Retina (tissue), 1 donor: ENCODE measurements at places on chromosomes 5 and 9.

GRCh38 chr9:14752871-14753270 lies 30.3 kb upstream of the CER1 start:
- DNase-seq: no peak

DNA sequence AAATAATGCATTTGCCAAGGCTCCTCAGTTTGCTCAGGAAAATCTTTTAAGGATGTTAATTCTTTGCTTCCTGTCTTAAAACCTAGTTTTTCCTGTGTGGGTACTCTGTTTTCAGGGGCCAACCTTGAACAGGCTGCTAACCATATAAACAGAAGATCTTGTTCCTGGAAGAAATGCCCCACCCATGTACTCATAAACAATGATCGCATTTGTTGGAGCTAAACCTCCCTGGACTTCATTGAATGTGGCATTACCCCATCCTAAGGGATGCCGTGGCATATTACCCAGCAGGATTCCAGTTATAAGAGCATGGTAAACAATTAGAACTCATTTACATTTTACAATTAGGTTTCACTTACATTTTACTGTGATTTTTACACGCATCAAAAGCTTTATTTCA lies 436.0 kb downstream of the ZNF608 start:
- peak; percentile 17 for DNase-seq

- peak; percentile 39 for DNase-seq
Observed at GRCh38 chr5:32099486-32100035, 74.6 kb downstream of the GOLPH3 start.

- DNase-seq: peak; percentile 89
Observed at GRCh38 chr5:3103262-3103811, 351.9 kb upstream of the IRX2 start.

GRCh38 chr5:136699651-136700050 lies 334.3 kb upstream of the TRPC7 start:
- no peak for DNase-seq

- DNase-seq: peak; percentile 89
Observed at GRCh38 chr5:472656-473550, 29.9 kb downstream of the EXOC3 start.

- DNase-seq: no peak
Observed at GRCh38 chr9:80648336-80648735, 1041.0 kb downstream of the TLE1 start.

DNA sequence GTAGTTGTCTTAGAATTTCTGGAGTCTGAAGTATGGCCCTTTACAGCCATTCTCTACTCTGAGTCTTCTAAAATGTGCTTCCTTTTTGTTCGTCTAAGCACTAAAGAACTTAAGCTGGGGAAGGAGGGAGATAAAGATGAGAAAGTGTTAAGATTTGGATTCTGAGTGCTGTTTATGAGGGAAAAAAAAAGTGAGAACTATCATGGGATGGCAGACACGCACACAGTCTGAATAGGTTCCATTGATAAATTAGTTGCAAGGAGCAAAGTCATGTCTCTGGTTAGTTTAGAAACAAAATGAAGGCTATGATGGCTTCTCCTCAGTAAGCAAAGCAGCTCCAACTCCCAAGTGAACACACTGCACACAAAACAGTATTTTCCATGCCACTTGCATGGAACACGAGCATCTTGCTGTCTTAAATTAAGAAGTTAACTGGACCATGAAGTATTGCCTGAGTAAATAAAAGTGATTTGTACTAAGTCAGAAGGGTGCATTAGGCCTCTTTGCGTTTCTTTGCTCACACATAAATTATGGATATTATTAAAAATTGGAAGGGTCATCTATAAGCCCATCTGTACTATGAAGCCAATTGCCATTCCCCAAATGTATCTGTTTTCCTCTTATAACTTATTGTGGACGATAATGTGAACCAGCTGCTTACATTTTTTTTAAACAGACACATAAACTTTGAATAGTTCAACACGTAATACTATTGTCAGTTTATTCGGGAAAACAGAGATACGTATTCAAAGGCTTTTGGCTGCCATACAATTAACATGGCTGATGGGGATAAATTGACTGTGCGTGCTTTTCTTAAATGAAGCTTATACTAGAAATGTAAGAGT lies 199.3 kb downstream of the SGCD start:
- DNase-seq: no peak

GRCh38 chr5:17378346-17378997 lies 119.6 kb upstream of the TAF11L2 start:
- DNase-seq: no peak

DNA sequence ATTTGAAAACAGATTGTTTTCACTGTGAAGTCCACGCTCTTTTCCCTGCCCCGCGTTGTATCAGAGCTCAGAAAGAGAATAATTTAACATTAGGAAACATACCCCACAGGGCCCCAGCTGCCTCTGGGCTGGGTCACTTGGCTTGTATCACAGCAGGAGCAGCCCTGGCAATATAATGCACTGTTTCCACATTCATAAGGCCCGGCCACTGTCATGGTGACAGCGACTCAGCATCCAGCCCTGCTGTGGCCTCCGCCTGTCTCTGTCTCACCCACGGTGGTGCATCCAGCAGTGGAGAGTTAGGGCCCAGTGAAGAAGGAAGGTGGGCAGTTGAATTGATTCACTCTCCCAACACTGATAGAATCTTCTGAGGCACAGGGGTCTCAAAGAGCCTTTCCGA lies 188.9 kb downstream of the NSG2 start:
- DNase-seq: no peak

GRCh38 chr5:54895816-54896341 lies 89.5 kb downstream of the ESM1 start:
- DNase-seq: peak; percentile 41

- DNase-seq: no peak
Observed at GRCh38 chr5:90297045-90297764, 112.4 kb downstream of the CETN3 start.

DNA sequence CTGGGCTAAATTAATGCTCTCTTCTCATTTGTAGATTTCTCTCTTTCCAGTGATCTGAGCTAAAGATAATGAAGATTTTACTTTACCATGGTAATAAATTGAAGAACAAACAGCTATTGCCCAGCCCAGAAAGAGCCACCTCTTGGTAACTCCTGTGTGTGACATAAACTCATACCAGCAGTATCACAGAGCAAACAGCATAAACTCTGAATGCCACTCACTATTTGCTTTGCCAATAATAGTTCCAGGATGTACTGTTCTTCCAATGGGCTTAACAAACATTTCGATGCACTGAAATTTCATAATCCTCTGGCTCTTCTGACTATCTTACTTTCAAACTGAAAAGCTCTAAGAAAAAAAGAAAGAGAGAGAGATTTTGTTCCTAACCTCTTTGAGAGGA lies 69.8 kb upstream of the RASEF start:
- DNase-seq: no peak

DNA sequence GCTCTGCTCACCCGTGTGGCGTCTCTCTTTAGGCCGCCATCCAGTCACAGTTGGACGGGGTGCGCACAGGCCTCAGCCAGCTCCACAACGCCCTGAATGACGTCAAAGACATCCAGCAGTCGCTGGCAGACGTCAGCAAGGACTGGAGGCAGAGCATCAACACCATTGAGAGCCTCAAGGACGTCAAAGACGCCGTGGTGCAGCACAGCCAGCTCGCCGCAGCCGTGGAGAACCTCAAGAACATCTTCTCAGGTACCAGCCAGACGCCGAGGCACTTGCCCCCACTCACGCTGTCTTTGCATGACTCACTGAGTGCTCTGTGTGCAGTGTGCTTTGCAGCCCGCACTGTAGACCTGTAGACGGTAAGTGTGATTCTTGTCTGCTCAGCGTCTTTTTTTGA lies 4.5 kb downstream of the EXOC3 start:
- DNase-seq: no peak

DNA sequence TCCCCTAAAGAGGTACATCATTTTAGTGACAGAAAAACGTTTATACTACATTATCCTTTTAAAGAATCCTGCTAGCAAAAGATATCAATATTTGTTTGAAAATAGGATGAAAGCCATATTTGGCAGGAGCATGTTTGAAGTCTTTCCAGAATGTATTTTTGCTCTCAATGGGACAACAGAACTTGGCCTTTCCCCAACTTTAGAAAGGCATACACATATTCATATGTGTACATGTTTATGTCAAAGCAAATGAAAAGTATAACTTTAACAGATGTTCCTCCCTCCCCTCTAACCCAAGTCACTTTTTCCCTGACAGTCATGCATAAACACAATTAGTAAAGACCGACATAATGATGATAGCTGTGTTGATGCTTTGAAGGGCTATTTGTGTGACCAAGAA lies 427.8 kb upstream of the CDH6 start:
- no peak for DNase-seq

- DNase-seq: no peak
Observed at GRCh38 chr5:111225926-111226325, 1.7 kb downstream of the CAMK4 start.

GRCh38 chr5:136446565-136446964 lies 81.2 kb upstream of the TRPC7 start:
- DNase-seq: no peak
